NCI-H187 (cell line): ENCODE measurements at places on chromosomes 5 and 9.

GRCh38 chr5:38830521-38831051 is 15.2 kb upstream of the OSMR start:
- no peak for DNase-seq

GRCh38 chr9:91159664-91160121 is 202.0 kb downstream of the AUH start:
- no peak for DNase-seq

GRCh38 chr9:112789891-112790774 is 39.6 kb downstream of the SNX30 start:
- DNase-seq = no peak

GRCh38 chr9:36831381-36832161 is 202.5 kb downstream of the PAX5 start:
- DNase-seq = no peak

DNA sequence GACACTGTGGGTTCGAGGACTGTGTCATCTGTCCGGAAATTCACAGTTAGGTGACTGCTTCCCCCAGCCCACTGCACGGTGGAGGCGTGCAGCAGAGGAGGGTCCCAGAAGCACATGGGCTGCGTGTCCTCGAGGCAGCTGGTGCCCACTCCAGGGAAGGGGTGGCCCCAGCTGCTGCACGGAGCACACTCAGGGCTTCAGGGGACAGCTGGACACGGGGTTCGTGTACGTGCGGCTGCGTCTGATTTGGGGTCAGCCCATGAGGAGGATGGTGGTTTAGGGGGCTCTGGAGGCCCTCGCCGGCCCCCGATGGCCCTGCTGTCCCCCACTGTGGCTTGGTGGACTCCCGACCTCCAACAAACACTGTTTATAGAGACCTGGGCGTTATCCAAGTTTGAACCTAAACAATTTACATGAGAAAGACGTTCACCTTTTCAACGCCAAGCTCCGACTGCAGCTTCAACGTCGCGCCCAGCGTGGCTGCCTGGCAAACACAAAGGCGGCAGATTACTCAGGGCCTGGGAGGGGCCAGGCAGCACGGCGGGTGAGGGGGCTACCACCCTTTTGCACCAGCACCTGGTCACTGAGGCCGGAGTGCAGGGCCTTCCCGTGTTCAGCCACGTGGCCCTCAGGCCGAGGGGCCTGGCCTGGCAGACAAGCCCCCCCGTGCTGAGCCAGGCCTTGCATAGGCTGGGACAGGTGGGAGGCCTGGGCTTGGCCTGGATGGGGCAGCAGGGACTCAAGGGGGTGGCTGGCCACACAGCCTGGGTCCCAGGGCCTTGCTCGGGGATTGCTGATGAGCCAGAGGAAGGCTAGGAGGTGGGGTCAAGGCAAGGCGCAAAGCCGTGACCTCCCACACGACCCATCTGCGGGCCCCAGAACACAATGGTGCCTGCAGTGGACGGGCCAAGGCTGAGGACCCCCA is 55.2 kb downstream of the EXD3 start:
- no peak for DNase-seq

- DNase-seq = peak; percentile 60
Measured at GRCh38 chr9:36772449-36773403, 200.0 kb downstream of the MELK start.

- no peak for DNase-seq
Measured at GRCh38 chr5:40429258-40430100, 250.2 kb upstream of the PTGER4 start.

DNA sequence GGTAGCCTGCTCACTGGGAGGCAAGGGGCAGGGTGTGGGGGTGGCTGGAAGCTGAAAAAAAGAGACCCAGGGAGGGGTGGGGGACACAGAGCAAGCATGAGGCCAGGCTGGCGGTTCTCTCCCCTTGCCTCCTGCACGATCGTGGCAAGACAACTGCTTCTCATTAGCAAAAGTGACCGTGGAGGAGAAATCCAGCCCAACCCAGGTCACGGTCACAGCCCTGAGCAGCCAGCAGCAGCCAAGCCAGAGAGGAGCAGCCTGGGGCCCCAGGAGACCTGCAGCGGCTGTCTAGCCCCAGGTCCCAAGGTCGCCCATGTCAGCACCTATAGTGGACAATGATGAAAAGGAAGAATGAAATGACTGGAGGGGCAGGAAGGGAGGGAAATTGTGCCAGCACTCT is 89.1 kb downstream of the NRG2 start:
- no peak for DNase-seq

DNA sequence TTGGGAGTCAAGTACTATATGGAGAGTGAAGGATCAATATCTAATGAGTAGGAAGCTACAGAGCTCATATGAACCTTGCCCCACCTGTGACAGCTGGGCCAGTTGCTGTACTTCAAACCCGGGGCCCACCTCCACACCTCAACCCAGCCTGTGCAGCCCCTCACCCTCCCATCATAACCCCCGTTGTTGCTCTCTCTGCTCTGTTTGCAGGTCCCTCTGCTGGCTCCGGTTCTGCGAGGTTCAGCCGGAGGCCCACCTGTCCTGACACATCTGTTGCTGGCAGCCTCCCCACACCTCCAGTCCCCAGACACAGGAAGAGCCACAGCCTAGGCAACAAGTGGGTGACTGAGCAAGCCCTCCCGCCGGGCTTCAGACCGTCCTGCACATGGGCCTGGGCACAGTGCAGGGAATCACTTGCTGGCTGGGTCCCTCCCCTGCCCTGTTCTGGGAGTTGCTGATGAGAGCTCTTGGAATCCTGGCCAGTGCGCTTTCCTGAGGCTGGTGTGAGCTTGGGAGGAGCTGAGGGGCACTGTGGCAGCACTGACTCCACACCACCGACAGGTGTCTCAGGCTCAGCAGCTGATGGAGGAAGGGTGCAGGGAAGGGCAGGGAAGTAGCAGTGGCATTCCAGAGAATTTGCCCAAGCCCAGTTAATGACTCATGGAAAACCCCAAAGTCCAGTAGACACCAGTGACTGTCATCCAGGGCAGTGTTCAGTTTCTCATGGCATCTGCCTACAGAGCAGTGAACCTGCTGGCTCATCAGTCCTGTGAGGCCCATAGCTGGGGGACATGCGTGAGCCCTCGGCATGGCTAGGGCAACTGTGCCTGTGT is 69.5 kb upstream of the GARNL3 start:
- DNase-seq = no peak

DNA sequence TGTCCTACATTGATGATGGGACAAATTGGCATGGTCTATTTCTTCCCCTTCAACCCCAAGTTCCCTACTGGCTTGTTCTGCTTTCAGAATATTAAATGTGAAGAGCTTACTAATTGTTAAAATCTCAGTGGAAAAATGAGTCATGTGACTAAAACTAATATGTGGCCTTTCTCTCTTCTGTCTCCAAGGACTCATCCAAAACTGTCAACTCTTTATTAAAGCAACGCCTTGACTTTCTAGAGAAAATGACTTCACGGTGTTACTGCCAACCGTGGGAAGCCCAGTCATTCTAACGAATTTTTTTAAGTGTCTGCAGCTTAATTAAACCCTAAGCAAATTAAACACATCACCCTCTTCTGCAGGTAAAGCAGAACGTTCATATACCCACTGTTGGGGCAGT is 431.6 kb downstream of the DTWD2 start:
- DNase-seq = no peak

- no peak for DNase-seq
Measured at GRCh38 chr5:99239826-99240360, 311.1 kb upstream of the CHD1 start.

DNA sequence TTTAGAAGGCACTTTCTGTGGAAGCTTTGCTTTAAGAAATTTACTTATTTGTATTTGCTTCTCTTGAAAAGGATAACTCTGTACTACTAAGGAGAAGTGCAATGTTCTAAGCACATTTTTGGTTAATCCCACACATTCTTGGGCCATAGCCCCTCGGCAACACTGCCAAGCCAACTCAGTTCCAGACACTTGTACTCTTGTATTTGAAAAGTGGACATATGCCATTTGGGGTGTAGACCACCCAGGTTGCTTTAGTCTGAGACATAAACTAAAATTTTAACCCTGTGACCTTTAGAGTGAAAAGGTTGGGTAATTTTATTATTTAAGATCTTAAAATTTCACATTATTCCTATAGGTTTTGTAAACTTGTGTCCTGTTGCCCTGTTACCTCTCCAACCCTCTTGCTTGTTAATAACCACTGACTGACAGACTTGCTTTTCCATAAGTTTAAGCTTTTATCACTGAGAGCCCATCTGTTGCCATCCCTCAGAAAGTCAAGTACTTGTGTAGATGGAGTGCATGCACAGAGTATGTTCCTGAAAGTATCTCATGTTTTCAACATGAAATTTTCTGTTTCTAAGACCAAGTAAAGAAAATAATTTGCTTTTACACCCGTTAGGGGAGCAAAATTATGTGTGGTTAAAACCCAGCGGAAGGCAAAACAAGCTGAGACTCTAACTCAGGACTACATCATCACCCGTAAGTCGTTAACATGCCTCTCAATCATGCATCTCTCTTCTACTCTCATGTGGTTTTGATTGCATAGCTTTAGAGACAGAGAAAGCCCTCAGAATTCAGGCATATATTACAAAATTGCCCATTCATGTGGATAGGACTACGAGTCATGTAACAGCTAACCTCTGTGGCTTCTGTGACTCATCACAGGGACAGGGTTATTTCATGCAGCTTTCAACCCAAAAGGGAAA is 117.3 kb downstream of the GDNF start:
- DNase-seq = no peak

GRCh38 chr9:72937545-72937944 is 15.3 kb downstream of the ALDH1A1 start:
- DNase-seq = no peak

DNA sequence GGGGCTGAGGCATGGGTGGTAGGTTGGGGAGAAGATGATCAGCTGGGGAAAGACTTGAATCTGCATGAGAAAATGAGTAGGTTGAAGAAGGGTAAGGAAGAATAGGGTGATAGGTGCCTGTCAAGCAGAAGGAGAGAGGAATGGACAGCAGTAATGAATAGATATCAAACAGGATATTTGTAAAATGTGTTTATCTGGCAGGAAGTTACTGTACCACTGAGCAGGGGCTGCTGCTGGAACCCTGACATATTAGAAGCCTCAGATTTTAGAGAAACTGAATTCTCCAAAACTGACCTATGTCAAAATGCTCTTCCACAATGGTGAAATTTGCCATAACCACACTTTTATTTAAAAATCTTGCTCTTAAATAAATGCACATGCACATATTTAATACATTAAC is 41.0 kb downstream of the CCDC192 start:
- DNase-seq = no peak

DNA sequence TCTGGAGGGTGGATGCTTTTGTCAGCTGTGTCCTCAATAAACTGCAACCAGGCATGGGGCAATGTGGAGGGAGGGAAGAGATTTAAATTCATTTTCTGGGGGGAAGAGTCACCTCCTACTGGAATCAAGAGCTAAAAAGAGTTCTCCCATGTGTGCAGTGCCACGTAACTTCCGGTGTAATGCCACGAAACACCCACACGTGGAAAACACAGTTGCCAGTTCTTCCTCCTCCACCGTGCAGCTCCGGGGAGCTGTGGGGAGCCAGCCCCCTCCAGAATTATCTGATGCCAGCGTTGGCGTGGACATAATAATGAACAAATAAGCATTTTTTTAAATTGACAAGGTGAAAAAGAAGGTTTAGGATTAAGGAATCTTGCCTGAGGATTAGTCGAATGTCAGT is 32.1 kb upstream of the MED10 start:
- DNase-seq = no peak
